Left colon (tissue), 2 donors: ENCODE measurements at places on chromosomes 5 and 9. TPM values are rescaled to one million over a fixed set of nuclear protein-coding genes. Genes with fewer than 3 reads are reported as not detected.

DNA sequence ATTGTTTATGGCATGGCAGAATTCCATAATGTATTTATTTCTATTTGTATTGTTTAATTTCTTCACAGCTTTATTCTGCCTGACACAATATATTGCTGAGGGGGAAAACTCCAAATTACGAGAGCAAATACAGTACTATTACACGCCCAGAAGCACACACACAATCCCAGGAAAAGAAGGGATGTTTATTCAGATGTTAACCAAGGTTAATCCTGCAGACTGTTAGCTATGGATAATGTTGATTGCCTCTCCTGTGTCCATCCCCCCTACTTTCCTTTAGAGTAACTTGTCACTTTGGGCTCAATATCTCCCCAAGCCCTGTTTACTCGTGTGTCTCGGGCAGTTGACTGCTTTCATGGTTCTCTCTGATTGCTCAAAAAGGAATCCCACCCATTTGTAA lies 84.2 kb upstream of the ERCC6L2 start:
- no peak for DNase-seq

DNA sequence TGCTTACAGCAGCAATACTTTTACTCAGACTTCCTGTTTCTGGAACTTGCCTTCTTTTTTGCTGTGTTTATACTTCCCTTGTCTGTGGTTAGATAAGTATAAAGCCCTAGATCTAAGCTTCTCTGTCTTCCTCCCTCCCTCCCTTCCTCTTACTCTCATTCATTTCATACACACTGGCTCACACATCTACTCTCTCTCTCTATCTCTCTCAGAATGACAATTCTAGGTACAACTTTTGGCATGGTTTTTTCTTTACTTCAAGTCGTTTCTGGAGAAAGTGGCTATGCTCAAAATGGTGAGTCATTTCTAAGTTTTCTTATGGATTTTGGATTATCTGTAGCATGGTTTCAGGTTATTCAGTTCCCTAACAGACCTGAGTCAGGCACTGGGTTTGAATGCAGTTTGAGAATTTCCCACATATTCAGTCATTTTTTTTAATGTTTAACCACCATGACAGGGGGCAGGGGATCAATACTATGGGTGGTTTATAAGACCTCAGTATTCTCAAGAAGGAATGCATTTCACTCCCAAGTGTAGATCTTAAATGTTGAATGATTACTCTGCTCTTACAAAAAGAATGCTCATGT lies at the start of gene IL7R:
Gene IL7R (plus strand): TSS at position 127 of the 587 bp plus-strand sequence. CDS start 87 bp downstream, at position 214.
- no peak for DNase-seq

GRCh38 chr5:73908395-73908794 lies 282.4 kb downstream of the ARHGEF28 start:
- DNase-seq: no peak

DNA sequence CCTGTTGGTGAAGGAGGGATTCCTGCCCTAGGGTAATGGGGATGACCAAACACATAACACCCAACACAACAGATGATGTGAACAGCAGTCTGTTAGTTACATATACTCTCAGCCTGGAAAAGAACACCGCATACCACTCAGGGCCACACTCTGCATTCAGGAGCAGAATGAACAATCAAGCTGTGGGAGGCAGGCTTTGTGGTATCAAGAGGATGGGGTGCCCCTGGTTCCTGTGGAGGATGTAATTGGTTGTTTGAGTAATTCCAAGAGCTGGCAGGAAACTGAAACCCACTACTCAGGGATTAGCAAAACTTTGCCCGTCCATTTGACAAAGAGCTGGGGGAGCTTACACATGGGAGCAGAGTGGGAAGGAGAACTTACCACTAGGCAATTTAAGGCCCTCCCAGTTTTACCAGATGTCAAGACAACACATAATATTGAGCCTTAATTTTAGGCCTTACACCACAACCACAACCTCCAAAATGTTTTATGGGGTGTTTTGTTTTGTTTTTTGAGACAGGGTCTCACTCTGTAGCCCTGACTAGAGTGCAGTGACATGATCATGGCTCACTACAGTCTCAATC lies 15.6 kb upstream of the PRKAA1 start:
- DNase-seq: no peak

DNA sequence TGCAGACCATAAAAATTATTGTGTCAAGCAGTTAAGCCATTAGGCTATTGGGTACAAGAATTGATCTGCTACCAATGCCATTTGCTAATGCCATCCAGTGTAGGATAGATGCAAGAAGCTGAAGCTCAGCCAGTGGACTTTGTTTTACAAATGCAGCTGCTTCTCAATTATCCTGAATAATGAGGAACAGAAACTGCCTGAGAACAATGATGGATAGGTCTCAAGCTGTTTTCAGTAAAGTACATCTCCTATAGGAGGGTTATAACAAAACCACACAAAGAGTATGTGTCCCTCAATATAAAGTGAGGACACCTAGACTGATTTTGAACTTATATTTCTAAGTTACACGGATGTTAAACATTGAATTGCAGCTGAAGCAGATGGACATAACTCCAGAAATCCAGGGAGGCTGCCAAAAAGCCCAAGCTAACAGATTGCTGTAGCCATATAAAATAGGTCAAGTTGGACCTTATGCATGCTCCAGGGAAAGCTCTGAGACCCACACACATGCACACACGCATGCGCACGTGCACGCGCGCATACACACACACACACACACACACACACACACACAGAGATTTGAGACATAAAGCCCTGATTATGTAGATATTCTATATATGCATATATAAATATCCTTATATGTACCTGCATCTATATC lies 482.7 kb upstream of the CD180 start:
- DNase-seq: no peak

GRCh38 chr9:87322840-87323635 lies 174.6 kb upstream of the DAPK1 start:
- no peak for DNase-seq

GRCh38 chr5:643351-643801 lies 31.2 kb downstream of the CEP72 start:
- DNase-seq: no peak

GRCh38 chr9:68538200-68538599 lies 2.5 kb downstream of the TMEM252 start:
- peak; percentile 38 for DNase-seq

DNA sequence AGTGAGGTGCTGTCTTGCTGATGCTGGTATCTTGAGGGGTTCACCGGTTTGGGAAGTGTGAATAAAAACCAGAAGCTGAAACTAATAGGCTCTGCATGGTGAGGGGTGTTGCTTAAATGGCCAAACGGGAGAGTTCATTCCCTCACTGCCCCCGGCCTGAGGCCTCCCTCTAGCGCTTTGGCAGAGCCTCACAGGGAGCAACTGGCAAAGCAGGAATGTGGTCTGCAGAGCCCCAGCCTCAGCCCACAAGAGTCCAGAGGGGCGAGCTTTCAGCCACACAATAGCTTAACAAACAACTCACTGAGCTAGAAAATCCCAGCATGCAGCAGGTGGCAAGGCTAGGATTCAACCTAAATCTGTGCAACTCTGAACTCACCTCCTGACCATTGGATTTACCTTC lies 234.8 kb downstream of the MED10 start:
- DNase-seq: no peak

DNA sequence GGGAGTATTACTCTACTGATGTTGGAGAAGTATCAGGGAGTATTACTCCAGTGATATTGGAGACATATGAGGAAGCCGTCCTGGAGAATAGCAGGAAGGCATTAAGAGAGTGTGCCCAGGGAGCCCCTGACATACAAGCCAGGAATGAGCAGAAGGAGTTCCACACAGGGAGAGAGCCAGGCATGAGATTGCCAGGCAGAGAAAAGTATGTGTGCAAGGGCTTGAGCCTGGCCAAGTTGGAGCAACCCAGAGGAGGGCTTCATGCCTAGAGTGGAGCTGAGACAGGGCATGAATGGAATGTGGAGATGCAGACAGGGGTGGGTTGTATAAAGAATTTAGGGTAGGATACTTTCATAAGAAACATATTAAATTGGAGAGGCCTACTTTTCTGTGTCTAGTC lies 213.8 kb downstream of the ADCY2 start:
- DNase-seq: no peak

DNA sequence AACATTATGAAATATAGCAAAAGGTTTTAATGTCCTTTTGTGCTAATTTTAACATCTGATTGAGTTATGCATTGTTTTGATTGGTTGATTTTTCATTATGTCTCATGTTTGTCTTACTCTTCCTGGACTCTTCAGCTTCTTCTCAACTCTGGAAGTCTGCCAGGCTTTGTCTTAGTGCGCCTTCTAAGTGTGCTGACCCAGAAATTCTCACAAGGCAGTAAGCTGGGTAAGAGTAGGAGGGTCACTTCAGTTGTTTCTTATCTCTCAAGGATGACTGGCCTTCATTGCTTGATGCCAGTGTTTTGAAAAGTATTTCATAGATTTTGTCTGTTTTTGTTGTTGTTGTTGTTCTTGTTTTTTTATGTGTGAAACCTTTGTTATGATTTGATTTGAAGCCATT lies 59.2 kb downstream of the RIC1 start:
- DNase-seq: no peak

GRCh38 chr5:124870070-124870469 lies 123.6 kb upstream of the ZNF608 start:
- no peak for DNase-seq

DNA sequence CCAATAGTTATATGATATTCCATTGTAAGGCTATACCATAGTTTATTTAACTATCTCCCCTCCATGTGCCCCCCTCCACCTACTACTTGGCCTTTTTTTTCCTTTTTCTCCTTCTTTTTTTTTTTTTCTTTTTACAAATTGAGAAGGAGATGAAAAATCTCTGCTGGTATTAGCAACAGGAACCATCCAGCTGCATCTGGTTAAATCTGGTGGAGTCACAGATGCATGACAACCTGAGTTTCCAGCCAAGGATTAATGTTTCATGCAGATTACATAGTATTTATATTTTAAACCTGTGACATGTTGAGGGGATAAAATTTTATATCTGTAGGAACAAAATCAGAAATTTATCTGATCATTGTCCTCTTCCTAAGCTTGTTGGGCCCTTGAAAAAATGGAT lies 128.5 kb upstream of the IQGAP2 start:
- DNase-seq: no peak

DNA sequence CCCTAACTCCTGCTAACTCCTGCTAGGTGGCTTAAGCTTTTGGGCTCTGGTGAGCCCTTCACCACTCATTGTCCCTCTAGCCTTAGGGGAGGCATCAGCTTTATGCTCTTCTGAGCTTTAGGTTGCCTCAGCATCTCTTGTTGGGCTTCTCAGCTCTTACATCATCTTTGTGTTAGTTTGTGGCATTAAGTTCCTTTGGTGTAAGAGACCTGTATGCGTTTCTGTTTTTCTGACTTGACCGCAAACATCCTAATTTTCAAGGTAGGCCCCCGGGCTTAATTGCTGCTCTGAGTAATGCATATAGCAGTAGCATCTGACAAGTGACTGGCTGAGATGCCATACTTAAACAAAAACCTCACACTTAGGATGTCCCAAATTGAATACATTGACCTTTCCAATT lies 287.8 kb upstream of the TUT7 start:
- no peak for DNase-seq

RORB gene
- 0.15 TPM for total RNA-seq

TLX3 gene
- not detected for total RNA-seq

C5orf52 gene
- 3.6 TPM for total RNA-seq

SPATA6L gene
- total RNA-seq: 3.2 TPM

OR13F1 gene
- total RNA-seq: not detected

RETREG1 gene
- total RNA-seq: 100 TPM

GFM2 gene
- 21.8 TPM for total RNA-seq
